ENCODE measurements at places on chromosomes 6 and 20.

- DNase-seq: no peak
Observed at GRCh38 chr6:134249239-134249758, 68.6 kb downstream of the SGK1 start.

- peak; percentile 15 for DNase-seq
Observed at GRCh38 chr6:116059713-116060571, 749 bp downstream of the FRK start.

DNA sequence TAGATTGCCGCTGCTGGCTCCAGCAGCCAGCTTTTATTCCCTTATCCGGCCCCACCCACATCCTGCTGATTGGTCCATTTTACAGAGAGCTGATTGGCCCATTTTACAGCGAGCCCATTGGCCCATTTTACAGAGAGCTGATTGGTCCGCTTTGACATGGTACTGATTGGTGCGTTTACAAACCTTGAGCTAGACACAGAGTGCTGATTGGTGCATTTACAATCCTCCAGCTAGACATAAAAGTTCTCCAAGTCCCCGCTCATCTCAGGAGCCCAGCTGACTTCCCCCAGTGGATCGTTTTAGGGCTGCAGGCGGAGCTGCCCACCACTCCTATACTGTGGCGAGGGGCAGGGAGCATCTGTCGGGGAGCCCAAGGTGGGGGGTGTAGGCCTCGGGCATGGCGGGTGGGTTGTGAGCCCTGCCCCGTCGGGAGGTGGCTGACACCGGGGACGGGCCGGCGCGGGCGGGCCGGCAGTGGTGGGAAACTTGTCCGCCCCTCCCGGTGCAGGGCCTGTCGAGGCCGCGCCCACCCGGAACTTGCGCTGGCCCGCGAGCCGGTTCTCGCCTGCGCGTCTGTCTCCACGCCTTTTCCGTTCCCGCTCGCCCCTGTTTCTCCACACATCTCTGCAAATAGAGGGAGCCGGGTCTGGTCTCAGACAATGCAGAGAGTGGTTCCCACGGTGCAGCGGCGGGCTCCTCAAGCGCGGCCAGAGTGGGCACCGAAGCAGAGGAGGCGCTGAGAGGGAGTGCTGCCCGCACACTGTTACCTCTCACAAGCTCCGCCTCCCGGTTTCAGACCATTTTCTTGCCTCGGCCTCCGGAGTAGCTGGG, 86.1 kb upstream of the STMND1 start:
- DNase-seq: no peak

GRCh38 chr6:19478992-19479391, 358.2 kb upstream of the ID4 start:
- no peak for DNase-seq

- no peak for DNase-seq
Observed at GRCh38 chr6:13372076-13372475, 43.7 kb upstream of the TBC1D7 start.

GRCh38 chr6:4675121-4675520, 101.1 kb upstream of the CDYL start:
- no peak for DNase-seq

DNA sequence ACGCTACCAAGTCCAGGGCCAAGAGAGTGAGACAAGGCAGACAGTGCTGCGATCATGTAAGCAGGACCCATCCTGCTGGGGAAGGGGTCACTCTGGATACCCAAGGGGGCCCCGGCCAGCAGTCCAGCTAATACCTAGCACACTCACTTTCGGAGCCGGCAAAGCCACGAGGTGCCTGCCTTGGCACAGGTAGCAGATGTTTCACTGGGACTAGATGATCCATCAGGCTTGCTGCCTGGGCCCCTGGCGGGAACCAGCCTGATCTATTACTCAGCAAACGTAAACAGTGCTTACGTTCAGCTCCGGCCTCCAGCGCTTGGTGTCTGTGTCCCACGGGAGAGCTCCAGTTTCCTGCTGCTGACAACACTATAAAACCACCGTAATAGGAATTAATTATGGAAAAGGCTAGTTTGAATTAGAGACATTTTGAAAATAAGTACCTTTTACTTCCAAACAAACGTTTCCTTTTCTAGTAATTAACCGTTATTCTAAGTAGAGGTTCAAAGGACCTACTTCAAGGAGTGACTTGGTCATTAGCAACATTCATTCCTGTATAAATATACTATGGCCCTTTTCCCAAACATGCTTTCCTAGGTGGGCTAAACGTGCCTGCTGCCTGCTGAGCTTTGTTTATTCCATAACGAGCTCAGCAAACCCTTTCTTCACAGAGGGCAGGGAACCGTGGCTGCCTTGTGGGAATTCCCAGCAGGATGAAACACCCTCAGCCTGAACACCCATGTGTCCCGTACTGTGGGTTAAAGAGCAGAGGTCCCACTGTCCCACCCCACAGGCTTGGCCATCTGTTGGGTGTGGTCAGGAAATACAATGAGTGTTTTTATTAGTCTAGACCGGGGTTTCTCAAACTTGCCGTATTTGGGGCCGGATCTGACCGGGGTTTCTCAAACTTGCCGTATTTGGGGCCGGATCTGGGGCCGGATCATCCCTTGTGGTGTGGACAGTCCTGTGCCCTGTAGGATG, 18.4 kb downstream of the SLC22A23 start:
- DNase-seq: no peak

DNA sequence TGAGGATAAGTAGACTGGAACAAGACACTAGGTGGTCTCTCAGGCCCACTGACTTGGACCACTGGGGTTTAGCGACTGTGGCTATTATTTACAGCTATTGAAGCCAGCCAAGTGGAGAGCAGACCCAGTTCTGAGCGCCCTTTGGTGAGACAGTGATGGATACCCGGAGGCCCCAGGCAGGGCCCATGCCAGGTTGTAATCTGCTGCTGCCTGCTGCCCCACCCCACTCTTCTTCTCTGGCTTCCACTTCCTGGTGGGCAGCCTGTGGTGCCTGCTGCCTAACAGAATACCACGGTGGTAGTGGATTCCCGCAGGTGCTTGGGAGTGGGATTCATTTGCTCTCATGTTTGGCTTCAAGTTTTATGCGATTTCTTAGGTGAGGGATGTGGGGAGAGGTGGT, 570 bp downstream of the RAB44 start:
- DNase-seq: no peak

DNA sequence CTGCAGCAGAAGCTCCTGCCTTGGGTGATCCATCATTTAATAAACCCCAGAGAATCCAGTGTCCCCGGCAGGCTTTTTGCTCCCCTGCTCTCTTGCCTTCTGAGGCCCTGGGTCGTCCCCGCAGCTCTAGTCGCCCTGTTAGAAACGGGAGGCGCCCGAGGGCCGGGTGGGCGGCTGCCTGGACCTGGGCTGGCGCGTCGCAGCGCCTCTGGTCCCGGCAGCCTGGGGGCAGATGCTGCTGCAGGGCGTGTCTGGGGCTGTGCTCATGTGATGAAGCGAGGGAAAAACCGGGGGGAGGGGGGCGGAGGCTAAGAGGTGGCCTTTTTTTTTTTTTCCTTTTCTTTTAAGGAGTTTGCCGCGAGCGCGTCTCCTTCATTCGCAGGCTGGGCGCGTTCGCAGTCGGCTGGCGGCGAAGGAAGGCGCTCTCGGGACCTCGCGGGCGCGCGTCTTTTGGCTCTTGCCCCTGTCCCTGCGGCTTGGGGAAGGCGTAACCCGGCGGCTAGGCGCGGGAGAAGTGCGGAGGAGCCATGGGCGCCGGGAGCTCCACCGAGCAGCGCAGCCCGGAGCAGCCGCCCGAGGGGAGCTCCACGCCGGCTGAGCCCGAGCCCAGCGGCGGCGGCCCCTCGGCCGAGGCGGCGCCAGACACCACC, 394 bp downstream of the AKAP12 start:
- DNase-seq: no peak

- no peak for DNase-seq
Observed at GRCh38 chr6:119449331-119450156, 100.0 kb upstream of the MAN1A1 start.

DNA sequence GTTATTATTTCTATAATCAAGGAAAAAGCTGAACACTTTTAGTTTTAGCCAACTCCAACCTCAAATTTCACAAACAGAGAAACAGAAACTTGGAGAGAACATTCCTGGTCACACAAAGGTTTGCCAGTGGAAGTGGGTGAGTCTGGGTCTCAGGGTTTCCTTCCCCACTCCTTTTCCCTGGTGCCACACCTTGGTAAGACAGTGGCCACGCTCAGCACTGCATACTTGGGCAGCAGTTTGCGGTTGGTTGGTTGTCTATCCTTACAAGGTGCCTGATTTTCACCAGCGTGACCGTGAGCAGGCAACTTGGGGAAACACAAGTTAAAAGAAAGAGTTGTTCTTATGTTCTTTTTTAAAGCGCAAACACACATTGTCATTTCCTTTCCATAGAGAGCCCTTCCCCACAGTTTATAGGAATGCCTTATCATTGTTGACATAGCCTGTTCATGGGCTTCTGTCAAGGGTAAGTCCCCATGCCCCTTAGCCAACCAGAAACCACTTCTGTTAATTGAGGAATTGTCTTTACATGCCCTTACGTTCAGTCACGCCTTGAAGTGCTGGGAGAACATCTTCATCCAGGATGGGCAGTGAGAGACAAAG, 82.2 kb downstream of the RIN2 start:
- no peak for DNase-seq

DNA sequence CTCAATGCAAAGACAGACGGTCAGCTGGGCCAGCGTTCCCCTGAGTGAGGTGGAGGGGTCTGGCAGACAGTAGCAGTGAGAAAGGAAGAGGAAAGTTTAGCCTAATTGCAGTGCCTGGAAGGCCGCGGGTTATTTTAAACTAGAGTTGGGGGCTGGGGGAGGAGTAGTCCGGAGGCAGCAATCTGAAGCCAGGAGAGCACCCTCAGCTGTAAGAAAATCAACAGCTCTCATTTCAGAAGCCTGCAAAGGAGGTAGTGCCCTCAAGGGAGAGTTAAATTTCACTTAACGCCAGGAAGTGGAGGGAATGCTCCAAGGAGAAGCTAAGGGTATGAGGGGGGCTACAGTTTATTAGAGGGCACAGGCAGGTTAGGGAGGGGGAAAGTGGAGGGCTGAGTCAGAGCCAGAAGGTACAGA, 26.9 kb downstream of the RING1 start:
- no peak for DNase-seq

- DNase-seq: no peak
Observed at GRCh38 chr20:4091490-4092479, 76.4 kb upstream of the RNF24 start.

DNA sequence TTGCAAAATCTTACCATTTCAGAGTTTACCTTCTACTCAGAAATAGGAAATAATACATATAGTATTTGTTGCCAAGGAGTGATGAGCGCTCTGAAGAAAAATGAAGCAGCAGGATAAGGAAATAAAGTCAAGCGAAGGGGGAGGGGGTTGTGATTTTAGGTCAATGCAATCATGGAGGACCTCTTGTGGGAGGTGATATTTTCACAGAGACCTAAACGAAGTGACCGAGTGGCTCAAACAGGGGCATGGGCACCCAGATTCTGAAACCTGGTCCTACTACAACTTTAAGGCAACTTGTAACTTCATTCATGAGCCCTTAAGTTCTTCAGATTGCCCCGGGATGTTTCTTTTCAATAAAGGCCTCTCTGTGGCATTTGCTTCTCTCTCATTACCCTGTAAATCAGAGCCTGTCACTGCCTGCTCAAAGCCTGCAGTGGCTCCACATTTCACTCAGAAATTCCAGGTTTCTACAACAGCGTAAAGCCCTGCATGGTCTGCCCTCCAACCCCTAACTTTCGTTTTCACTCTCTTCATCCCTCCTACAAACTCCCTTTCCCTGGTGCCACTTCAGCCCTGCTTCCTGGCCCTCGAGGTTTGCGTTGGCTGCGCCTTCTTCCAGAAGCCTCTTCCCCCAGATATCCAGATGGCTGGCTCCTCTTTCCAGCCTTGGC, 162.7 kb downstream of the TBC1D7 start:
- no peak for DNase-seq

GRCh38 chr6:79894939-79895338, 52.4 kb downstream of the ELOVL4 start:
- no peak for DNase-seq

GRCh38 chr6:143264379-143264778, 186.1 kb downstream of the ADAT2 start:
- DNase-seq: no peak

DNA sequence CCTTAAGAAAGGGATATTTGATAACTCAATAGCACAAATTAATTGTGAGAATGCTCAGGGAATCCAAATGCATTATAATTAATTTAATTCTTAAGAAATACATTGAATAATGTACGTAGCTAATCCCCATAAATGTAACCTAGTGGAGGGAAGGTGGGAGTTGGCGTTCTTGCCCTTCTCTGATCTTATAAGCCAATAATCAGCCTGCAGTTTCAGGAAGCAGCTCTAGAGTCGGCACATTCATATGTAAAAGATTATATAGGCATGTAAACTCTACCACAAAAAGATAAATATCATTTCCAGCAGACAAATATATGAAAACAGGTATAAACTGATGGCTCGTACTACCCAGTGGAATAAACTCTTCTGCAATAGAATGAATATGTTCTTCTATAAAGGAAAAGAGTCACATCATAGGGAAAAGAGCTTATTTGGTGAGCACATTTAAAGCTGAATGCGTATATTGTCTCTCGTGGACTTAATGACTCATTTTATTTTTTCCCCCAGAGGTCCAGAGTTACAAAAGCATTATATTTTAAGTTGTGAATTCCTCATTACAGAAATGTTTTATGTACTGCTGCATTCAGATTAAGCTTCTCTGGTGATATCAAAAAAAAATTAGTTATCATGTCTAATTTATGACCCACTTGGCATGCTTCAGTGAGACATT, 112.2 kb downstream of the TFAP2A start:
- no peak for DNase-seq

DNA sequence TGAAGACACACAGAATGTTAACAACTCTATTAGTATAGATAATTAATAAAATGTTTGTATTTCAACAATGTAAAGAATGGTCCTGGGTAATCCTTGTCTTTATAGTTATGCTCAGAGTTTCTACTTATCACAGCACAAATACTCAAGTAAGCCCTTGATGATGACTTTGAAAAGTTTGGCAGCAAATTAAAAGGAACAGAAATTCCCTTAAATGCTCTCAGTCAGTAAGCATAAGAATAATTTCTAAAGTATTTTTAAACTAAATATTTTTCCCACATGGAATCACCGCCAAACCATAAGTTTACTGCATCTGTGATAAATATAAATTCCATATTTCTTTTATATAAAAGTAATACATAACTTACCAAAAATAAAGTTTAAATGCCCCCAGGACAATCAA, 96.1 kb downstream of the COL12A1 start:
- DNase-seq: no peak

DNA sequence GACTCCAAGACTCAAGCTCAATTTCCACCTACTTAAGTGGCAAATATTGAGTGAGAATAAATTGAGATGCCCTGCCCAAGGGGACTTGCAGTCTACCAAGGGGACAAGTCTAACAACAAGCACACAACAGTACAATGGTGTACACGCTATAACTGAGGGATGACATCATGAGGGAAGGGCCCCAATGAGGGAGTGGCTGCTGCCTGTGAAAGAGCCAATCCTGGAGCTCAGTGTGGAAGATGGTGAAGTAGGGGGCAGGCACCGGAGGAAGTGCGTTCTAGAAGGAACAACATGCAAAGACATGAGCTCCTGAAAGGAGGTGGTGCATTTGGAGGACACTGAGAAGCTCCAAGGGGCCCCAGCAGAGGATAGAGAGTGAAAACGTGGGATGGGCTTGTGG, 46.9 kb upstream of the ARMH2 start:
- no peak for DNase-seq

- DNase-seq: no peak
Observed at GRCh38 chr20:2984956-2985661, 58.3 kb upstream of the GNRH2 start.

- no peak for DNase-seq
Observed at GRCh38 chr20:53494753-53495152, 98.9 kb downstream of the ZNF217 start.

- no peak for DNase-seq
Observed at GRCh38 chr20:44637522-44638372, 13.8 kb downstream of the ADA start.

GRCh38 chr6:133954657-133955576, 1.9 kb downstream of the TBPL1 start:
- DNase-seq: no peak

Measured in GM12864 (cell line).